ENCODE measurements at places on chromosomes 12 and 14.

DNA sequence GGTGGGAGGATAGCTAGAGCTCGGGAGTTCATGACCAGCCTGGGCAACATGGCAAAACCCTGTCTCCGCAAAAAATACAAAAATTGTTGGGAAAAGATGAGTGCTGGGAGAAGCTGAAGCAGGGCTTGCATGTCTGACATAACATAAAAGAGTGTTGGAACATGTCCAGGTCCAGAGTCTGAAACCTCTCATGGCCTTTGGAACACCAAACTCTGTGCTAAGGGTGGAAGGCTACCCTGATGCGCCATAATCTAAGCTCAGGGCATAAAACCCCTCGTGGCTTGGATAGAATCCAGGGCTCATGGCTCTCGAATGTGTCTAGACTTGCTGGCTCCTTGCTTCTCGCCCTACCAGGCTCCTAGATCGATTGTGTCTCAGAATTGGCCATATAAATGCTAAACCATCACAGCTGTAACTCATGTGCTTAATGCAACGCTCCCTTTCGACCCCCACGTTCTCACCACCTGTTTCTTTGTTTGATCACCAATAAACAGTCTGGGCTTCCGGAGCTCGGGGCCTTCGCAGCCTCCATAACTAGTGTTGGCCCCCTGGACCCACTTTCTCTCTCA is 6.7 kb upstream of the CLEC7A start:
- no peak for DNase-seq

GRCh38 chr12:254039-254438 is 8.6 kb downstream of the SLC6A13 start:
- DNase-seq: no peak

GRCh38 chr12:131471946-131472732 is 238.8 kb upstream of the SFSWAP start:
- DNase-seq: no peak

DNA sequence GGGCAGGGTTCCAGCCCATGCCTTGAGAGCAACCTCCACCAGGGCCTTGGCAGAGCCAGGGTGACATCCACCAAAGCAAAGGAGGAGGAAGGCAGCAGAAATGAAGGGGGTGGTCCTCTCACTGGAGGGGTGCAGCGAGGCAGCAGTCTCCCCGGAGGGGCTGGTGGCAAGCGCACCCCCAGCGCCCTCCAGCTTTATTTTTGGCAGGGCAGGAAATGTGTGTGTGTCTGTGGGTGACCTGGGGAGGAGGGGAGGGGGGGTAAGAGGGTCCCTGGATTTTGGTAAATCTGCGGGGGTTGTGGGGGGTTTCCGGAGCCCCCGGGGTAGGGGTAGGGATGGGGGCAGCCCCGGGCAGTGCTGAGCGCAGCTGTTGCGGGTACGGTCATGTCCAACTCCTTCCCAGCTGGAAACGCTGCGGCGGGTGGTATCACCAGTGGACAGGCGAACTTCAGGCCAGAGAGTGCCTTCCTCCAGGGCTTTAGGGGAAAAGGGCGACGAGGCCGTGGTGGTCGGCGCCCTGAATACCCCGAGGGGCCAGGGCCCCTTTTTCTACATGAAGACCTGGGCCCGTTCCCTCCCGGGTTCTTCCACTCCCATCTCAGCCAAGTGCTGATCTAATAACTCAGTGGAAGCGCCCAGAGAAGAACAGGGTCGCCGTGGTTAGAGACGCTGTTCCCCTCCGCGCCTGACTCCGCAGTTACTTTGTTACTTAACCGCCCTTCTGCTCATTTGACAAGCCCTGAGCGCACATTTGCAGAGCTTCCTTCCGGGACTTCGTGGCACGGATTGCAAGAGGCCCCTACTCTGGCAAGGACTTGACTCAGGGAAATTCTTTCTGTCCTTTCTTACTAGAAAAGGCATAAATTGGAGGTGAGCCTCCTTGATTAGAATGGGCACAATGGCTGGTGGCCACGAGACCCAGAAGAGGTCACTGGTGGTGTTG is 55.2 kb downstream of the FOS start:
- no peak for DNase-seq

DNA sequence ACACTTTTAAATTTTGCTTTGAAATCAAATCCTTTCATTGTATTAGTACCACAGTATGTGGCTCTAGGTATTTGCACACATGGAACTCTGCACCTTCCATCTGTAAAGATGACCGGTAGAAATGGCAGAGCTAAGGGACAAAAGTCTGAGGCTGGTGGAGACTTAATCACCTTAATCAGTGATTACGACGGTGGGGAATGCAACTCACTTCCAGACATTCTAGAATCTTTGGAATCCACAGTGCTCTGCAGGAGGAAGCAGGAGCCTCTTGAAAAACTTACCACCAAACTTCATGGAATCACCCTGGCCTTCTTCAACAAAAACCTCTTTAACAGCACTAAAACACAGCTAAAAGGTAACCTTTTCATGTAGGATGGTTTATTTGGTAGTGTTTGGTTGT is 3.9 kb upstream of the DACT1 start:
- no peak for DNase-seq

GRCh38 chr12:104998423-104999346 is 12.6 kb downstream of the NOPCHAP1 start:
- DNase-seq: no peak

- no peak for DNase-seq
Observed at GRCh38 chr12:58930770-58931324, 10.5 kb upstream of the LRIG3 start.

DNA sequence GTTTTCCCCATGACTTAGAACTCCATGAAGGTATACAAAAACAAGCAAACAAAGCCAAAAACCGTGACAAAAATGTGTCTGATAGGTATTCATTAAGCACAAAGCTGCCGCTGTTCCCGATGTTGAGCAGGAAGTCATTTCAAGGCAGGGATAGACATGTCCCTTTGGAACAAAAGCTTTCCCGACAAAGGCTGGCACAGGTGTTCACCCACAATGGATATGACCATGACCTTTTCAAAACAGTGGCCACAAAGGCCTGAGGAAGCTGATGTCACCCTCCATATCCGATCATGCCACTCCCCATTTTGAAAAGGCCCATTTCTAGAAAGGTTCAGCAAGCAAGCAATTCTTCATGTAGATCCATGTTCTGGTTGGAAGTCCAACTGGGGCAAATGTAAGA is 279.1 kb downstream of the BTG1 start:
- no peak for DNase-seq

- DNase-seq: no peak
Observed at GRCh38 chr12:21369141-21369980, 3.3 kb upstream of the IAPP start.

- DNase-seq: no peak
Observed at GRCh38 chr12:52130711-52131110, 51.2 kb downstream of the SMIM41 start.

- DNase-seq: no peak
Observed at GRCh38 chr14:101125719-101126651, 222.5 kb upstream of the RTL1 start.

GRCh38 chr14:106487600-106487999 is 961.2 kb downstream of the TMEM121 start:
- no peak for DNase-seq

Measured in AG08395 (cell line).